ENCODE measurements at places on chromosomes 11 and 22.

- no peak for DNase-seq
Measured at GRCh38 chr22:22901578-22902218, 14.1 kb downstream of the IGLL5 start.

DNA sequence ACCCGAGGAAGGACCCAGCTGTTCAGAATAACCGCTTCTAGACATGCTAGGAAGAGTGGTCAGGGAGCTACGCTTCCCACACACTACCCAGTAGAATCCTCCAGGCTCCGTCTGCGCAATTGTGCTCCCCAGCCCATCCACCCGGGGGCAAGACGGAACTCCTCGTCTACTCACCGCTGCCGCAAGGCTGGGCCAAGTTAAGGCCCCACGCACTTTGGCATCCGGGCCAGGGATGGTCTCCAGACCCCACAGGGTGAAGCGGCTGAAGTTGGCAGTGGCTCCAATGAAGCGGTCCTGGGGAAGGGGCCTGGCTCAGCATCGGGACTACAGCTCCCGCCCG is 757 bp downstream of the RNASEH2C start:
- no peak for DNase-seq

GRCh38 chr22:40718250-40719204 is 39.2 kb downstream of the MCHR1 start:
- no peak for DNase-seq

DNA sequence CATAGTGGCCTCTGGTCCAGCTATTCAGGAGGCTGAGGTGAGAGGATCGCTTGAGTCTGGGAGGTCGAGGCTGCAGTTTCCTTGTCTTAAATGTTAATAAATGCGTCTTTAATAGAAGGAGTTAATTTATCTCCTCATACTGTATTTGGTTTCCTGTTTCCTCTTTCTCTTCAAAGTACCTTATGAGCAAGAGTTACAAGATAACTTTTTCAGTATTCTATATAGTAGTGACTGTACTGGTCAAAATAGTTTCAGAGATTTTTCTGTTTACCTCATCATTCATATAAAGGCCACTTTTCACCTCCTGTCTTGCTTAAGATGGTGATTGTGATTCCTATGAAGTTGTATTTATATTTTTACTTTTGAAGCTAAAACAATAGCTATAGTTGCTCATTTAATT is 50.9 kb downstream of the MCAM start:
- no peak for DNase-seq

DNA sequence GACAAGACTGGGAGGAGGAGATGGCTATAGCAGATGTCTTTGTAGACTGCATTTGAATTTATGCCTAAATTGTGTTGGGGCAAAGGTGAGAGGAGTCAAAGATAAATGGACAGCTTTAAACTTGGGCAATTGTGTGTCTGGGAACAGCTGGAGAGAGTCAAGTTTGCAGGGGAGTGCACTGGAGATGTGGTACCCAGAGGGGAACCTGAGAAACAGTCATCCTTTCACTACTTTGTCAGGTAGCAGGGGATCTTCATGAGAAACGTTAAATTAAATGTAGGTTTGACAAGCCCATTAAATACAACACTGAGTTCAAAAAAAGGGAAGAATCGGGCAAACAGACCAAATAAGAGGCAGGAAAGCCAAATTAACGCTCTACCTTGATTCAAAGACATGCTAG is 277.7 kb downstream of the OPCML start:
- no peak for DNase-seq

GRCh38 chr22:38981992-38982927 is at the start of gene APOBEC3B:
APOBEC3B (plus strand) TSS chr22:38982347; CDS start chr22:38982454, 107 bp downstream.
- DNase-seq = peak; percentile 66

- peak; percentile 67 for DNase-seq
Measured at GRCh38 chr22:17724241-17724640, 50.0 kb downstream of the BID start.

DNA sequence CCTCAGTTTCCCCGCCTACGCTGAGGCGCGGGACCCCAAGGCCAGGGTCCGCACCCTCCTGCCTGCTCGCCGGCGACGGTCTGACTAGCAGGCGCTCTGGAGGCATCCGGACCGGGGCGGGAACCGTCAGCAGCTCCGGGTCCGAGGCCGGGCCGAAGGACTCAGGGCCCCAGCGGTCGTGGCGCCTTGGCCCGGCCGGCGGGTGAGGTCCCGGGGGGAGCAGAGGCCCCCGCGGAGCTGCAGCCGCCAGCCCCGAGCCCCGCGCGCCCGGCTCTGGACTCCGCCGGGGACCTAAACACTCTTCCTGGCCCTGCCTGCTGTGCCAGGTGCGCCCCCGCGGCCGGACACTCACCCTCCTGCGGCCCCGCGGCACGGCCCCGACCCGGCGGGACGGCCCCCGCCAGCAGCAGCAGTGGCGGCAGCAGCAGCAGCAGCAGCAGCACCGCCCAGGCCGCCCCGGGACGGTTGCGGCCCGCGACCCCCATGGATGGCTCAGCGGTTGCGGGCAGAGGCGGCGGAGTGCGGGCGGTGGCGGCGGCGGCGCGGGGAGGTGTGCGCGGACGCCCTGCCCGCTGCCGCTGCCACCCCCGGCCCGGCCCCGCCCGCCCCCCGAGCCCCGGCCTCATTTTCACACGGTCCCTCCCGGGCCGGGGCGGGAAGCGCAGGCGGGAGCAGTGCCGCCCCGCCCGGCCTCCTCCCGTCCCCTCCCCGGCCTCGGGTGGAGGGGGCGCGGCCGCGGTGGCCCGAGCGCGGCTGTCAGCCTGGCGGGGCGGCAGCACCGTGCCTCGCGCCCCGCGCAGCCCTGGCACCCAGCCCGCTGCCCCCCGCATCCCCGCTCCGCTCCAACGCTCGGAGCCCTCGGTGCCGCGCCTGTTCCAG is at the start of gene SCUBE2:
SCUBE2 (minus strand) TSS at position 556 of the 879 bp plus-strand sequence; CDS start at position 485, 71 bp downstream.
- no peak for DNase-seq

- no peak for DNase-seq
Measured at GRCh38 chr11:19578871-19579270, 133.8 kb upstream of the NAV2 start.

DNA sequence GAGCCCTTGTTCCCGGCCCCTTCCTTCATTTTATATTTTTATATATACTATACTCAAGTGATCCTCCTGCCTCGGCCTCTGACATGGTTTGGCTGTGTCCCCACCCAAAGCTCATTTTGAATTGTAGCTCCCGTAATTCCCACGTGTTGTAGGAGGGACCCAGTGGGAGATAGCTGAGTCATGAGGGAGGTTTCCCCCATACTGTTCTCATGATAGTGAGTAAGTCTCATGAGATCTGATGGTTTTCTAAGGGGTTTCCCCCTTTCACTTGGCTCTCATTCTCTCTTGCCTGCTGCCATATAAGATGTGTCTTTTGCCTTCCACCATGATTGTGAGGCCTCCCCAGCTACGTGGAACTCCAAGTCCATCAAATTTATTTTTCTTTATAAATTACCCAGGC is 7.2 kb upstream of the ZNF280A start:
- DNase-seq = no peak

DNA sequence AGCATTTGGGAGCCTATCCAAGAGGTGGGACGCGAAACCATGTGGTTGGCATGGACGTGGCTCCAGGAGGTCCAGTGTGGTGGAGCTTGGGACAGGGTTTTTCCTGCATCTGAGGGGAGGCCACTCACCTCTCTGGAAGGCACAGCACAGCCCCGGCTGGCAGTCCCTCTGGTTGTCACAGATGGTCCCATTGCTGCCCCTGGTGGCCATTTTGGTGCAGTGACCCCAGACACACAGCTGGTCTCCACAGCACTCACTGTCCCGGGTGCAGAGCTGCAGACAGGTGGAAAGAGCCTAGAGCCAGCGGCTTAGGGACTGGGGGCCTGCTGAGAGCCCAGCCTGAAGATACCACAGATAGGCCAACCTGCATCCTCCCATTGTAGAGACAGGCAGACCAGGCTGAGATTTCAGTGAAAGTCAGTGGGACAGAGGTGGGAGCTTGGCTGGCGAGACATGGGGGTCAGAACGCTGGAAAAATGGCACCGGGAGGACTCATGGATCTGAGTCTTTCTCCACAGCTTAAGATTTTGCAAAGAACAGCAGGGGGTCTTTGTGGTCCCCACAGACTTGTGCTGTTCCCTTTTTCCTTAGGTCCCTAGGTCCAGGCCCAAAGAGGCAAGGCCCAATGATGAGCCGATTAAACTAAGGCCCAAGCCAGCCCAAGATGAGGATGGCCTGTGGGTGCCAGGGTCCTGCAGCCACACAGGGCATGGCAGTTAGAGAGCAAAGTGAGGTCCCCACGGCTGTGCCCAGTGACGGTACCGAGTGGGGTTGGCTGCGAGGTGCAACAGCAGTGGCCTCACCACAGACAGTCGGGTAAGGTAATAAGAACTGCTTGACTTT is 41.4 kb downstream of the DKK3 start:
- DNase-seq = no peak

DNA sequence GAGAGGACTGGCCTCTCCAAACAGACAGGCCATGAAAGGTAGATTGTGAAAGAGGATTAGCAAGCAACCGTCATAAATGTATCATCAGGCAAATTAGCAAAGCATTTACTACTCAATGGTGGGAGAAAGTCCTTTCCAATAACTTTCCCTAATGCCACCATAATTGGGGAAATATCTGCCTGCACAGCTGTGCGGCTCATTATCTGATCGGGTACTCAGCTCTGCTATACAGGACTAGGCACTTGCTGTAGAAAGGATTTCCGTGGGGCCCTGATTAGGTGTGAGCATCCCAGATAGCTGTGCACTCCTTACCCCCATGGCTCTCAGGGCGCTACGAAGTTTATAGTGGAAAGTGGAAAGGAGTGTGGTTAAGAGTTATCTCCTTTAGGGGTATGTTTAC is 309.7 kb upstream of the PLET1 start:
- DNase-seq = no peak

- no peak for DNase-seq
Measured at GRCh38 chr11:9840460-9841004, 176.7 kb downstream of the SWAP70 start.

DNA sequence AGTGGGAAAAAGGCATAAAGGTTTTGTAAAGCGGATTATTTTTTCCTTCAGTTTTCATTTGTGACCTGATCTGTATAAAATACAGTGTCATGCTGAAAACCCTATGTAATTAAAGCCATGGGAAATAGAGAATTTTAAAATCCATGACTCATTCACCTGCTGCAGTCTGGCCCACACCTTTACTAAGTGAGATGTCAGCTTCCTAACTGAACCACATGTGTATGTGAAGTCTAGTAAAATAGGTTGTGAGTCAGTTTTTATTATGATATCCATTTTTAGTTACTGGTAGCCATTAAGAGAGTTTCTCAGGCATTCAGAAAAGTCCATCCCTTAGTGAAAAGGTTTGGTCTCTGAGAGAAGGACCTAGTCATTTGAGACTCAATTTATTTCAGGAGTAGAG is 60.9 kb downstream of the TRIM44 start:
- DNase-seq = no peak

- DNase-seq = no peak
Measured at GRCh38 chr11:44855493-44855849, 95.2 kb downstream of the TP53I11 start.

- DNase-seq = no peak
Measured at GRCh38 chr22:44538051-44538450, 40.0 kb upstream of the RTL6 start.

- DNase-seq = no peak
Measured at GRCh38 chr11:73243093-73243485, 25.0 kb downstream of the P2RY2 start.

- DNase-seq = peak; percentile 12
Measured at GRCh38 chr22:19429950-19430889, 1.3 kb downstream of the HIRA start.

DNA sequence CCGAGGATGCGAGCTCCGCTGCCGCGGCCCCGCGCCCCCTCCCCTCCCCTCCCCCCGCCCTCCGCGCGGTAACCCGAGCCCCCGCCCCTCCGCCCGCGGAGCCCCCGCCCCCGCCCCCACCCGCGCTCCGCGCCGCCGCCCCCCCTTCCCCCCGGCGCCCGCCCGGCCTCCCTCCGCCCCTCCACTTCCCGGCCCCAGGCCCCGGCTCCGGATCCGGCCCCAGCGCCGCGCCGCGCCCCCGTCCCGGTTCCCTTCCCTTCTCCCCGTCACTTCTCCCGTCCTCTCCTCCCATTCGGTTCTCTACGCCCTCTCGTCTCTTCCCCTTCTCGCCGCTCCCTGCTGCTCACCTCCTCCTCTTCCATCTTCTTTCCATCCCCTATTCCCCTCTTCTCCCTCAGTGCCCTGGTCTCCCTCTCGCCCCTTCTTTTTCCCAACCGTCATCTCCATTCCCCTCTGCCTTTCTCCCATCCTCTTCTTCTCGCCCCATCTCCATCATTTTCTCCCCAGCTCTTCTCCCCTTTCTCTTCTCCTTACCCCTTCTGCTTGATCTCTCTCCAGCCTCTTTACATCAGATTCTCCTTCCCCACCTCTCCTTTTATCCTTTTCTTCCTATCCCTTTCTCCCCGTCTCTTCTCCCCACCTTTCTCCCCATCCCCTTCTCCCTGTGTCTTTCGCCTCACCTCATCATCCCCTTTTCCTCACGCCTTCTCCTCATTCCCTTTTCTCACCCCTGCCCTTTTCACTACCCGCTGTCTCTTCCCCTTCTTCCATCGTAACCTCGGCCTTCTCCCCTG is at the start of gene DCHS1:
DCHS1 (minus strand) TSS at position 20 of the 794 bp plus-strand sequence. CDS start 14,196 bp downstream, outside the sequence.
- no peak for DNase-seq

GRCh38 chr11:71153005-71153390 is 99.4 kb downstream of the SHANK2 start:
- DNase-seq = no peak

DNA sequence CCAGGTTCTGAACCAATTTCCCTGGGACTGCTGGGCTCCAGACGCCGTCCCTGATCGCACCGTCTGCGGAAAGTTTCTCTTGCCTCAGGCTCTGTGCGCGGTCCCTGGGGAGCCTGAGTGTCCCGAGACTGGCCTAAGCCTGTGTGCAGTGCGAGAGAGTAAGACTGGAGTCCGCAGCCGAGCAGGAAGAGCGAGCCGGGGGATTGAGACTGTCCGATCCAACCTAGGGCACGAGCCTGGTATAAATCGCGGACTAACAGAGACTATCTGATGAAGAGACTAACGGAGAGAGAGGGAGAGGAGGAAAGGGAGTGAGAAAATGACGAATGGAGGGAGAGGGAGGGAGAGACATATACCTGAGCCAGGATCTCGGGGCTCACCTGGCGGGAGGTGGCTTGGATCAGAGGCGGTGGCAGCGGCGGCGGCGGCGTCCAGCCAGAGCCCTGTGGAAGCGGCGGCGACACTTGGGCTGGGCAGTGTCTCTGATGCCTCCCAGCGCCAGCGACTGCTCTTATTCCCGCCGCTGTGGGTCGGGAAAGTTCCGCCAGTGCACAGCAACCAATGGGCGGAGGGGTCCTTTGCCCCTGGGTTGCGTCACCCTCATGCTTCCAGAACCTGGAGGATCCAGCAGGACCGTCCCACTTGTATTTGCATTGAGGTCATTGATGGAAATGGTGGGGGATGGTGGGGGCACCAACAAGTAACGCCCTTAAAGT is at the start of gene CALCA:
CALCA (minus strand) TSS at position 487 of the 716 bp plus-strand sequence. CDS start 1,159 bp downstream, outside the sequence.
- no peak for DNase-seq

- DNase-seq = peak; percentile 48
Measured at GRCh38 chr11:112241486-112241885, 15.3 kb downstream of the PTS start.

- no peak for DNase-seq
Measured at GRCh38 chr11:45109400-45109799, 37.0 kb upstream of the PRDM11 start.

- DNase-seq = no peak
Measured at GRCh38 chr11:42777776-42778175, 534.0 kb upstream of the API5 start.

GRCh38 chr11:112541140-112542046 is 280.7 kb upstream of the PLET1 start:
- DNase-seq = no peak

Measured in astrocyte of the cerebellum (primary cell).